ENCODE measurements at places on chromosomes 7 and 10.

- no peak for DNase-seq
Measured at GRCh38 chr10:109911903-109912302, 11.4 kb downstream of the XPNPEP1 start.

- no peak for DNase-seq
Measured at GRCh38 chr10:54667136-54667535, 133.9 kb downstream of the PCDH15 start.

DNA sequence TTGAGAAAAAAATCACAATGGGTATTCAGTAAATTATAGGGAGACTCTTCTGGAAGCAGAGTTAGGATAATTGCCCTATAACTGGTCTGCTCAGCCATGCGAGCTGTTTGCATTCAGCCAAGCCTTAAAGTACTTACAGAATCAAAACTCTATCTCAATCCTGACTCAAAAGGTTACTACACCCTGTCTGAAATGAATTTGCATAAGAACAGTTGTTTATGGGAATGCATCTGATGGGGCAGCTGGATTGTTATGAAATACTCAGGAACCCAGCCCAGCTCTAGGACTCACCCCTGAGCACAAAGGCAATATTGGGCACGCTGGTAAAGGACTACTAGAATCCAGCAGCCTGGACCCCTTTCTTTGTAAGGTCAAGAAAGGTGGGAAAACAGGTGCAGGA is 38.8 kb downstream of the AKR1B15 start:
- no peak for DNase-seq

- DNase-seq: no peak
Measured at GRCh38 chr10:56349611-56350010, 11.4 kb downstream of the ZWINT start.

DNA sequence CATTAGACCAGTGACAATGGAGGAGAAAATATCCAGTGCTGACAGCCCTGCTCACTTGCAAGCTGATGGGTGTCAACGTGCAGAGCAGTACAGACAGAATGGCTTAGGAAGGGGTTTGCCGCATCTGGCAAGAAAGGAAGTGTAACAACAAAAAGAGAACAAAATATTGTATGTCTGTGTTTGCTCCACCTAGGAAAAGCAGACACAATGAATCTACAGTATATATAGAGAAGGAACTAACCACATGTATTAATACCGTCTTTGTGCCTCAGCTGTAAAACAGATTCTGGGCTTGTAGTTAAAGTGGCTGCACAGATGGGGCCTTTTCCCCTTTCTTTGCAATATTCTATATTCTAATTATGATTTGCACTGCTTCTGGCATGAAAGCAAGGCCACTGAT is 281.1 kb upstream of the MEOX2 start:
- DNase-seq: no peak

GRCh38 chr7:50317697-50318669 is 13.5 kb downstream of the IKZF1 start:
- no peak for DNase-seq

DNA sequence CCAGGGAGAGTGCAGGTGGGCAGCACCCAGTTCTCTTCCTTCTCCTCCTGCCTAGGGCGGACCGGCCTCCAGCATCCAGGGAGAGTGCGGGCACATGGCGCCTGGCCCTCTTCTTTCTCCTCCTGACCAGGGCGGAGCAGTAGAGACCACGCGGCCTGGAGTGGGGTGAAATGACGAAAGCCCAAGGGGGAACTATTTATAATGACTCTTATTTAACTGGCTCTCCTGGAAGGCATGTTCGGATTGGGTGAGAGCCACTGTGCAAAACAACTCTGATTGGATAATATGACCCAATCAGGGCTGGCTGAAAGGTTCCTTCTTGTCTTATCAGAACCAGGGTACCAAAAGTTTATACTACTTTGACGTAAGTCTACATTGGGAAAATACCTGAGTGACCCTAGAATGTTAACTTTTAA is 63.1 kb downstream of the ZNF37A start:
- no peak for DNase-seq
